ENCODE measurements at places on chromosomes 7 and 10.

DNA sequence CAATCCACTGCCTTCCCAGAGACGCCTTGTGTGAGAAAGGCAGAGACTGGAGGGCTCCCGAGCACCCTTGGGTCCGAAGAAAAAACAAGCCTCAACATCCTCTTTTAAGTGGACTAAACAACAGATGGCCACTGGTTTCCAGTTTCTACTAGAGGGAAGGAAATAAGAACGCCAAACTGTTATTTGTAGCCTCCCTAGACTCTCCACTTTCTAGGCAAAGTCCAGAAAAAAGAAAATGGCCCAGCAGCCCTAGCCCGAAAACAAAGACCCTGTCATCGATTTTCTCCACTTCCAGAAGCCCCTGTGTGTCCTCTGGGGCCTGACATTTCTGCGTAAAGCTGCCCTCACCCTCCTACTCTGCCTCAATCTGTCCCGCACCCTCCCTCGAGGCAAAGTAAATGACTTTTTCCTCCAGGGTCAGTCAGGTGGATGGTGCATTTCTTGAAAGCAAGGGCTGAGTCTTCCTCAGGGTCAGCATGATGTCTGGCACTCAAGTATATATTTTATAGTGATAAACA is 6.0 kb downstream of the RGS10 start:
- DNase-seq: no peak

DNA sequence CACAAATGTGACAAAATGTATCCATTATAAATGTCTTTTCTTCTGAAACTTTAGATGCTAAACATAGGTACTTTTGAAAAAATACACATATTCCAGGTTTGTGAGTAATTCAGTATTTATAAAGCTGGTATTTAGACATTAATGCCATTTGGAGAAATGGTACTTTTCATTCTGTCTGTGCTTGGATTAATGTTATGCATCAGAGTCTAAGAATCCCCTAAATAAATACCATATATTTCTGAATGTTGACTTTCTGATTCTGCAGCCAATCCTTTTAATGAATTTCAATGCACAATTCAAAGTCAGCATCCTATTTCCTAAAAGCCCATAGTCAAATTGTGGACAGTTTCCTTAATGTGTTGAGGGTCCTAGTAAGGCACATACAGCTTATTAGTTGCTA is 145.0 kb downstream of the DKK1 start:
- DNase-seq: no peak

DNA sequence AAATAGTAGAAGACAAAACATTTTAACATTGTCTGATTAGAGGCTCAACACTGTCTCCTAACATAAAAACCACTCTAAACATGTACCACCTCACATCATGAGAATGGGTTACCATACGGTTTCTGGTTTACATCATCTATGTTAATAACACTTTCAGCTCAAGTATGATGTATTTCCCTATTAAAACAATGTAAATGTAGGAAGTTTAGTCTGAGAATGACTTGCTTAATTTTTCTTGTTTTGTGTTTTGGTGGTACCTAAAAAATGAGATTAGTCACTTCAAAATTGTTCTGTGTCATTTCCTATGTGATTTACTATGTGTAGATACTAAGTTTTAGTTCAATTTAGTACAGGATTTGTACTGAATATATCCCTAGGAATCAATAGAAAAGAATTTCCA is 195.8 kb upstream of the SEMA3C start:
- DNase-seq: no peak

- no peak for DNase-seq
Measured at GRCh38 chr7:135697276-135698049, 30.5 kb downstream of the SLC13A4 start.

DNA sequence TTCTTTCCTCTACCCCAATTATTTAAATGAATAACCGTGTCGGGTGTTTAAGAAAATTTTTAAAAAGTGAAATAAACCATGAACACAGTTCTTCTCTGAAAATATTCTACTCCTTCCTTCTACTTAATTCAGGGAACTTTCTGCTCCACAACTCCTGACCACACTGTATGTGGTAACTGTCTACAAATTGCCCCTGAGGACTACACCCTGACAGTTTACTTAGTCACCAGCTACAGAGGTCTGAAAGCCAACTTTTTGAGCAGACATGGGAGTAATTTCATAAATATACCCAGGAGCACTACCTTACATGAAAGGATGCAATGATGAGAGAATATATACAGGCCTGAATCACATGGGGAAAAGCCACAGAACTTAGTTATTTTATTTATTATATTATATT is 523.2 kb upstream of the SORCS1 start:
- DNase-seq: no peak

DNA sequence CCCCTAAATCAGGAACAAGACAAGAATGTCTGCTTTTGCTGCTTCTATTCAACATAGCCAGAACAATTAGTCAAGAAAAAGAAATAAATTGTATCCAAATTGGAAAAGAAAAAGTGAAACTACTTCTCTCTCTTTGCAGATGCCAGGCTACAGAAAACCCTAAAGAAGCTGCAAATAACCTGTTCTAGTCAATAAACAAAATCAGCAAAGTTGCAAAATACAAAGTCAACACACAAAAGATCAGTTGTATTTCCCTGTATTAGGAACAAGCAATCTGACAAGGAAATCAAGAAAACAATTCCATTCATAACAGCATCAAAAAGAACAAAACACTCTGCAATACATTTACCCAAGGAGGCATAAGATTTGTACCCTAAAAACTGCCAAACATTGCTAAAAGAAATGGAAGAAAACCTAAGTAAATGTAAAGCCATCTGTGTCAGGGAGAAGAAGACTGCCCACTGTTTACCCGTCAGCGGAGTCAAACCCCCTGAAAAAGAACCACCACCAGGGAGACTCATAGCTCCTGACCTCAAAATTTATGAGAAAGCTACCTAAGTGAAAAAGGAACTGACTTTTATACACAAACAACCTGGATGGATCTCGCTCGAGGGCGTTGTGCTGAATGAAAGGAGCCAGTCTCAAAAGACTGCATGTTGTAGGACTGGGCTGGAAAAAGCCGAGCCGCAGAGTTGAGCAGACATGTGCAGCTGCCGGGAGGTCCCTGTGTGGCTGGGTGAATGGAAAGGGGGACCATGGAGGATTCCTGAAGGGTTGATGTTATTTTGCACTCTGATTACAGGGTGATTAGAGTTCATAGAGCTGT is 263.1 kb downstream of the MAD1L1 start:
- DNase-seq: no peak

GRCh38 chr10:21526860-21527597 is 1.5 kb upstream of the SKIDA1 start:
- no peak for DNase-seq

DNA sequence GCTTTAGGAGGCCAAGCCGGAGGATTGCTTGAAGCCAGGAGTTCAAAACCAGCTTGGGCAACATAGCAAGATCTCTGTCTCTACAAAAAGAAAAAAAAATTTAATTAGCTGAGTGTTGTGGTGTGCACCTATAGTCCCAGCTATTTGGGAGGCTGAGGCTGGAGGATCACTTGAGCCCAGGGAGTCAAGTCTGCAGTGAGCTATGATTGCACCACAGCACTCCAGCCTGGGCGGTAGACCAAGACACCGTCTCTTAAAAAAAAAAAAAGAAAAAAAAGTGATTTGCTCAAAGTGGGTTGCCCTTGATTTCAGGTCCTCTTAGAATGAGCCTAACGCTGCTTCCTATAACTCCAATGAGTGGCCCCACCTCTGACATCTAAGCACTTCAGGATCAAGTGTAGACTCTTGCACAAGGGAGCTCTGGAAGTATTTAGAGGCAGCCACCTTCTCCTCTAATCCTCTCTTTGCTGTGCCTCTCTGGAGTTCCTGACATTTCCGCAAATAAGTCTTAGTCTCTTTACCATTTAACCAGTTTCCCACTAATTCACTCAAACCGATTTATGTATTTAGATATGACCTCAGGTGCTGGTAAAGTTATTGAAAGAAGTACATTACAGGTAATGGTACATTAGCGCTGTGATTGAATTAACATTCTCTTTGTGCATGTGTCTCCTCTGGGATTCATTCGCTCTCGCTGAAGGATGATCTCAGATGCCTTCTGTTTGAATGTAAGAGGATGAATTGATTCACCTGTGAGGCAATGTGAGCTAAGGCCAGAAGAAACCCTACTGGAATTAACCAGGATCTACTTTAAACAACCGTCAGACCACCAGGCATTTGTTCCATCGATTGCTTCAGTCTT is 60.8 kb upstream of the CELF2 start:
- no peak for DNase-seq

GRCh38 chr10:63801166-63801565 is 280.0 kb downstream of the REEP3 start:
- no peak for DNase-seq

DNA sequence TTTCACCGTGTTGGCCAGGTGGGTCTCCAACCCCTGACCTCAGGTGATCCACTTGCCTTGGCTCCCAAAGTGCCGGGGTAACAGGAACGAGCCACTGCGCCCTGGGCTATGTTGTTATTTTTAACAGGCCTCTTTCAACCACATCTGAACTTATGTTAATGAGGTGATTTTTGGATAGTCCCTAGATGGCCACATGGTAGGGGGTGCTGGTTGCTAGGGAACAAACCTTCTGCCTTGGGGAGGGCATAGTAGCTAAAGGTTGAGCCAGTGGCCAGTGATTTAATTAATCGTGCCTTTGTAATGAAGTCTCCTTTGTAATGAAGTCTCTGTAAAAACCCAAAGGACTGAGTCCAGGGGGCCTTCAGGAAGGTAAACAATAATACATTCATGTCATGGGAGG is 9.1 kb downstream of the COMTD1 start:
- no peak for DNase-seq

All from activated CD4-positive, CD25-positive, alpha-beta regulatory T cell treated with anti-CD3 and anti-CD28 coated beads, Interleukin-2, amount 50 U/mL, for 16 hours (primary cell).